ENCODE measurements at places on chromosomes 7 and 10.

GRCh38 chr10:131145756-131146155 lies 165.8 kb downstream of the TCERG1L start:
- no peak for DNase-seq

- DNase-seq: no peak
These were observed 51.5 kb downstream of the HK1 start for GRCh38 chr10:69329721-69330178.

- no peak for DNase-seq
These were observed 2.0 kb downstream of the VOPP1 start for GRCh38 chr7:55570218-55570873.

DNA sequence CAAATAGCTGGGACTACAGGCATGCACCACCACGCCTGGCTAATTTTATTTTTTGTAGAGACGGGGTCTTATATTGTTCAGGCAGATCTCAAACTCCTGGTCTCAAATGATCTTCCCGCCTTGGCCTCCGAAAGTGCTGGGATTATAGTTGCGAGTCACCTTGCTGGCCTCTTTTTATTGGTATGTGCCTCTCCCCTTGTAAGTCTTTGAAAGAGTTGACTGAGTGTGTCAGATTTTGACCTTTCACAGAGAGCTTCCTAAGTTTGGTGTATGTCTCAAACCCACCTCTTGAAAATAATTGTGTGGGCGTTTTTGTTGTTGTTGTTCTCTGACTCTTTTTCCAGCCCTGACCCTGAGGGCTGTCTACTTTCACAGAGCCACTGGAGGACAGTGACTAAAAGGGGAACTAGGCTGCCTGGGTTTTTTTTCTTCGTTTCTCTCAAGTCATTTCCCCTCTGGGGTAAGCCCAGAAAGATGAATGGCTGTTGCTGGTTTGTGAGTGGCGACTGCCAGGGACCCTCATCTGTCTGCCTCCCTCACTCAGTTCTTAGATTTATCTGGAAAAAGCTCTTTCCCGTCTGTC lies 262.8 kb downstream of the ZEB1 start:
- no peak for DNase-seq

GRCh38 chr7:99357701-99358490 lies 16.6 kb upstream of the ARPC1B start:
- no peak for DNase-seq

GRCh38 chr10:61987951-61988379 lies 86.5 kb downstream of the ARID5B start:
- no peak for DNase-seq

DNA sequence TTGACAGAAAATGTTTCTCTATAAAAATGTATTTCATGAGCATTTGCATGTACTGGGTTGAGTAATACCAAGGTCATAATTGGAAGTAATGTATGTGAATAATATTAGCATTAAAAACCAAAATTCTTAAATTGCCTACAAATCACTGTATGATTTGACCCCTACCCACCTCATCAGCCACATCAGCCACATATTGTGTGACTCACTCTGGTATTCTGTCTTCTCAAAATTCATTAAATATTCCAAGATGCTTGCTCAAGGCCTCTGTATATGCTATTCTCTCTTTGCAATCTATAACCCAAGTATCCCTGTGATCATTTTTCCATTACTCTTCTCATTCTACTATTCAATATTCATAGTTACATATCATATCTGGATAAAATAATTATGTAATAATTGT lies 21.4 kb downstream of the POT1 start:
- DNase-seq: no peak

GRCh38 chr10:110498087-110498981 lies 627 bp downstream of the DUSP5 start:
- no peak for DNase-seq

- no peak for DNase-seq
These were observed 56.0 kb upstream of the BTRC start for GRCh38 chr10:101297901-101298486.

GRCh38 chr10:28763471-28764170 lies 86.3 kb downstream of the BAMBI start:
- DNase-seq: no peak

DNA sequence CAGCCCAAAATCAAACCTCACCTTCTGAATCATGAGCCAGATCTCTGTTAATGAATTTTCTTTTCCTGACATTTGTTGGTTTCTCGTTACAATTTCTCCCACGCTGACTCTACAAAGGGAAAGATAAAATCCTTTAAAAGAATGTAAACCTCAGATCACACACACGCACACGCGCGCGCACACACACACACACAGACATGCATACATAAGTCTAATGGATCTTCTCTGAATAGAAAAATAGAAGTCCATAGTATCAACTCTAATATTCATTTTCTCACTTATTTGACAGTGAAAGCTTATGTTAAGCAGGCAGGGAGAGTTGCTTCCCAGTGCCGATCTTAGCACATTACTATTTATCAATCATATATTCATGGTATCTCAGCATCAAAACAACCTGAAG lies 1.4 kb downstream of the ETV1 start:
- DNase-seq: no peak

DNA sequence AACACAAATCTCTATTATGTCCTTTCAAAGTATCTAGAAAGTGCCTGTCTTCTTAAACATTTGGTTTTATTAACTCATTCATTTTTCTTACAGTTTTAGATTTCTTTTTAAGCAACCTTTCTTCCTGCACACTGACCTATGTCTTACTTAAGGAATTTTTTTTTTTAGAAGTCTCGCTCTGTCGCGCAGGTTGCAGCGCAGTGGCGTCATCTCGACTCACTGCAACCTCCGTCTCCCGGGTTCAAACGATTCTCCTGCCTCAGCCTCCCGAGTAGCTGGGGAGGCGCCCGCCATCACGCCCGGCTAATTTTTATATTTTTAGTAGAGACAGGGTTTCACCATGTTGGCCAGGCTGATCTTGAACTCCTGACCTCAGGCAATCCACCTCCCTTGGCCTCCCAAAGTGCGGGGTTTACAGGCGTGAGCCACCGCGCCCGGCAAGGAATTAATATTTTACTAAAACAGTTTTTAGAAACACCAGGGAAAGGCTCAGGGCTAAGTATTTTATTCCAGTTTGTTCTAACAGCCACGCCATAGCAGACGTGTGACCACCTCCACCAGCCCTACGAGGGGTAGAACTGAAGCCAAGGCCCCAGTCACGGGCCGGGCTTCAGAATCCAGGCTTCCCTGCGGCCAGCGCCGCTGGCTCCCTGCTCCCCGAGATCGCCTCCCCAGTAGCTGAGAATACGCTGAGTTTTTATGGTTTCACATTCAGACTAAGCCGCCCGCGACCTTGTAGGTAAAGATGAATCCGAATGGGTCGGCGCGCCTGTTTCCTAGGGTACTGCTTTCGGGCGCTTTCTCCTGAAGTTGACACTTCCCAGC lies 941 bp upstream of the LUC7L2 start:
- no peak for DNase-seq

GRCh38 chr7:68407460-68407859 lies 1190.8 kb upstream of the AUTS2 start:
- DNase-seq: no peak

- DNase-seq: no peak
These were observed 14.2 kb upstream of the PDLIM1 start for GRCh38 chr10:95304976-95305375.

DNA sequence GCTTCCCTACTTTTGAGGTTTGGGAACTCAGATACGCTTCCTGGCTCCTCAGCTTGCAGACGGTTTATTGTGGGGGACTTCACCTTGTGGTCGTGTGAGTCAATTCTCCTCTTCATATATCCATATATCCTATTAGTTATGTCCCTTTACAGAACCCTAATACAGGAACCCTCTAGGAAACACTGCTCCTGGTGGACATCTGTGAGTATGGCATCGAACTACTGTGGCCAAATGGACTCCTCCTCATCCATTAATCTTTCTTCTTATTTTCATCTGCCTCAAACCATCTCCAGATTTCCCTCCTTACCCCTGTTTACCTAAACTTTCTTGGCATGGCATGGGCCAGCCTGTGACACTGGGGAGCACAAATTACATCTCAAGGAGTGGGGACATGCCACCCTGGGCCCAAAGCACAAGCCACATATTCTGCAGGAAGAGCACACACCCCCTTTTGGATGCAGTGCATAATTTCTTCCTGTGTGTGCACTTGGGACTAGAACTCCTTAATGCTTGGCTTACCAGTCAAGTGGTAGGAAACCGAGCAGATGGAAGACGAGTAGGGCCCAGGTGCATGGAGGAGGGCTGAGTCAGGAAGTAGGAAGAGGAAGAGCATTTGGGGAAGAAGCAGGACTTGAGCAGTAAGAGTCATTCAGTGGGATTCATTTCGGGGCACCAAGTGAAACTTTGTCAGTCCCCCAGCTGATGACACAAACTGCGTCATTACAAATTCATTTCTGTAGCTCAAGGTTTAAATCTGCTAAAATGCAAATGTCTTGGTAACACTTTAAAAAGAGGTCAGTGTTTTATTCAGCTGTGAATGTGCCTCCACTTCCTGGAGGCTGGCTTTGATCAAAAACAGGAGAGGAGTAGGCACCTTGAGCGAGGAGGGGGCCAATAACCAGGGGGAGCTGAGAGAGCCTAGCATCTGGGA lies 80.8 kb upstream of the PLXNA4 start:
- DNase-seq: no peak

DNA sequence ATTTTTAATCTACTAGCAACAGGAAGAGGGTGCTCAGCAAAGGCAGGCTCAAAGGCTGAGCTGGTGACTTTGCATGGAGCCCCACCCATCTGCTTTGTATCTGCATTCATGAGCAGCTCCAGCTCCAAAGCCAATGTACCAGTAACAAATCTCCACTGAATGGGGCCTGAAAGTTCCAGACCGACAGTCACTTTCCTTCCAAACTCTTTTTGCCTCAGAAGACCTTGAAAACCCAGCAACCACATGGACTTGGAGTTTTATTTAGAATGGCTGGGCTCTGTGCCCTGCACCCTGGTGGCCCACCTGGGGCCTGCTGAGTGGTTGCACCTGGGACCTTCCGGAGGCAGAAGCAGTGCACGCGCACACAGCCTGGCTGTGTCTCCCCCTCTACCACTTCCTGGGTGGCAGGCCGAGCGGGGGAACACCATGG lies 195.0 kb upstream of the PLXNA4 start:
- no peak for DNase-seq

- no peak for DNase-seq
These were observed 7.8 kb downstream of the LIPF start for GRCh38 chr10:88672041-88672440.

- no peak for DNase-seq
These were observed 176.7 kb downstream of the GRID1 start for GRCh38 chr10:86189891-86190290.

- DNase-seq: no peak
These were observed 97.9 kb upstream of the STEAP1B start for GRCh38 chr7:22597844-22598243.

- no peak for DNase-seq
These were observed 77.2 kb upstream of the PTPRZ1 start for GRCh38 chr7:121795736-121796135.

- DNase-seq: no peak
These were observed 138.9 kb downstream of the JAZF1 start for GRCh38 chr7:28041508-28042314.

GRCh38 chr7:7883394-7883793 lies 85.2 kb upstream of the GLCCI1 start:
- no peak for DNase-seq

- DNase-seq: no peak
These were observed 119.3 kb downstream of the CABCOCO1 start for GRCh38 chr10:61781969-61782403.

GRCh38 chr7:96021568-96021967 lies 249.2 kb downstream of the DYNC1I1 start:
- no peak for DNase-seq

GRCh38 chr7:38307640-38308039 lies 34.2 kb upstream of the TARP start:
- DNase-seq: no peak

DNA sequence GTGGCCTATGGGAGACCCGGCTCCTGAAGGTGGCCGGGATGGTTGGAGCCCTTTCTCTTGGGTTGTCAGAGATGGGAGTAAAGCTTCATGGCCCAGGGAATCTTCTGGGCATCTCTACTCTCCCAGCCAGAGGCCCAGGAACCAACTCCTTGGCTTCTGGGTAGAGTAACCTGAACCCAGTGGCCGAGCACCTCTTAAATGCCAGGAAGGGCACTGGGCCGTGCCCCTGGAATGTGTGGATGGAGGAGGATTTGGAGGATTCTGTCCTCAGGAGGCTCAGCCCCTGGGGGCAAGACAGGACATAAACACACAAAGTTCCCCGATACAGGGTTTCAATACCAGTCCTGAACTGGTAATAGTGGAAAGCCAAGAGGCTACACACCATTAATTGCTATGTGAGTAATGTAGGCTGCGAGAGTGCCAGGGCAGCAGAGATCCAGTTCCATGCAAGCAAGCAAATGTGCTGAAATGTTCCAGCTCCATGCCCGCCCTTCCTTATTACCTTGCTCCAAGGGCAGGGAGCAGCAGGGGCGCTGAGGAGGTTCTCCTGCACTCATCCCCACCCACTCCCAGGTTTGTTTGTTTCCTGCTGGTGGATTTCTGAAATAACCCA lies 1.2 kb downstream of the PALD1 start:
- DNase-seq: no peak

DNA sequence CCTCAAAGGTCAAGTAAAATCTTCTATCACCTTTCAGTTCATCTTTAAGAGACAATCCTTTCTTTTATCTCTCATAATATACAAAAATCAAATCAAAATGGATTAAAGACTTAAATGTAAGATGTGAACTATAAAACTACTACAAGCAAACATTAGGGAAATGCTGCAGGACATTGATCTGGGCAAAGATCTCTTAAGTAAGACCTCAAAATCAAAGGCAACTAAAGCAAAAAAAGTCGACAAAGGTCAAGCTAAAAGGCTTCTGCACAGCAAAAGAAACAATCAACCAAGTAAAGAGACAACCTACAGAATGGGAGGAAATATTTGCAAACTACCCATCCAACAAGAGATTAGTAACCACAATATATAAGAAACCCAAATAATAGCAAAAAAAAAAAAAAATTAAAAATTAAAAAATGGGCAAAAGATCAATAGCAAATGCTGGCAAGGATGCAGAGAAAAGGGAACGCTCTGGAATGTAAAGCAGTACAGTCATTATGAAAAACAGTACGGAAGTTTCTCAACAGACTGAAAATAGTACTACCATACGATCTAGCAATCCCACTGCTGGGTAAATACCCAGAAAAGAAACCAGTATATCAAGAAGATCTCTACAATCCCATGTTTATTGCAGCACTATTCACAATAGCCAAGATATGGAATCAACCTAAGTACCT lies 41.7 kb downstream of the TNPO3 start:
- no peak for DNase-seq

- DNase-seq: no peak
These were observed 78.2 kb downstream of the MYL10 start for GRCh38 chr7:101550641-101551541.

GRCh38 chr7:137967143-137968018 lies 34.5 kb downstream of the CREB3L2 start:
- no peak for DNase-seq

- DNase-seq: no peak
These were observed 208.0 kb upstream of the C7orf33 start for GRCh38 chr7:148382596-148382995.

- no peak for DNase-seq
These were observed 1.9 kb upstream of the NRF1 start for GRCh38 chr7:129609666-129610065.
